ENCODE measurements at places on chromosomes 16 and 17.

- no peak for DNase-seq
Measured at GRCh38 chr17:57675427-57676387, 69.4 kb downstream of the CCDC182 start.

DNA sequence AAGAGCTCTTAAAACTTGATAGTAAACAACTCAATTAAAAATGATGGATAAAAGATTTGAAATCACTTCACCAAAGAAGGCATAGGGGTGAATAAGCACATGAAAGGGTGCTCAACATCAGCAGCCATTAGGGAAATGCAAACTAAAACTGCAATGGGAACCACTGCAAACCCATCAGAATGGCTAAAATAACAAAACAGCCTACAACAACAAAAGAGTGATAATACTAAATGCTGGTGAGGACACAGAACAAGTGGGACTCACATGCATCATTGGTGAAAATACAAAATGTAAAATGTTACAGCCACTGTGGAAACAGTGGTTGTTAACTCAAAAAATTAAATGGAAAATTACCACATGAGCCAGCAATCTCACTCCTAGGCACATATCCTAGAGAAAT is 121.5 kb downstream of the CDK5R1 start:
- DNase-seq: no peak

DNA sequence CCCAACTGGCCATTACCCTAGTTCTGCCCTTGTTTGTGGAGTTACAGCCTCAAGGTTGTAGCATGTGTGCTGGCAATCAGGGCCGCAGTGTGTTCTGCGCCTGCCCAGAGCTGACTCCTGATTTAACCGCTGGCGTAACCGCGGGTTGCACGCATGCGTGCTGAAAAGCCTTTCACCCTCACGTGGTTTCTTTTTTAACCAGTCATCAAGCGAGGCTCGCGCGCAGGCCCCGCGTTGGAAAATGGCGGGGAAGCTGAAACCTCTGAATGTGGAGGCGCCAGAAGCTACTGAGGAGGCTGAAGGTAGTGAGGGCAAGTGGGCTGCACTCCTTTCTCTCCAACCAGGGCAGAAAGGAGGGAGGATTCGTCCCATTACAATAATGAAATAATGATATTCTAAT is at the start of gene SYCE1L:
Gene SYCE1L, plus strand, starts transcription at position 198 of the 400 bp plus-strand sequence. Its CDS starts 44 bp downstream, at position 242.
- DNase-seq: no peak

DNA sequence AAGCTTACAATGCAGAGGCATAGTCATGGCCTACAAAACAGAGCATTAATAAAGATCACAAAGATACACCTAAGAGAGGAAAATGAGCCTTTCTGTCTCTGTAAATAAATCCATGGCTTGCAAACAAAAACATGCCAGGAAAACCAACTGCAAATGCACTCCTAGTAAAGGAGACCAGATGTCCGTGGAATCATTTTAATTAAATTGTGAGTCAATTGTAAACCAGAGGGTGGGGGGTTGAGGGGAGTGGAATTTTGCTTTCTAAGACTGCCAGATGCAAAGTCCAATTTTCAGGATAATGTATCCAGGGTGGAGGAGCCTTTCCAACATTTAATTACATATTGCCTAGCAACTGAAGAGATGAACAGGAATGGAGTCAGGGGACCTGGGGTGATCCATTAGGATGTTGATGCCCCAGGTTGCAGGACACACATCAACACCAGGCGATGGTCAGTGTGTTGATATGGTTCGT is 390.3 kb upstream of the CCL2 start:
- no peak for DNase-seq

DNA sequence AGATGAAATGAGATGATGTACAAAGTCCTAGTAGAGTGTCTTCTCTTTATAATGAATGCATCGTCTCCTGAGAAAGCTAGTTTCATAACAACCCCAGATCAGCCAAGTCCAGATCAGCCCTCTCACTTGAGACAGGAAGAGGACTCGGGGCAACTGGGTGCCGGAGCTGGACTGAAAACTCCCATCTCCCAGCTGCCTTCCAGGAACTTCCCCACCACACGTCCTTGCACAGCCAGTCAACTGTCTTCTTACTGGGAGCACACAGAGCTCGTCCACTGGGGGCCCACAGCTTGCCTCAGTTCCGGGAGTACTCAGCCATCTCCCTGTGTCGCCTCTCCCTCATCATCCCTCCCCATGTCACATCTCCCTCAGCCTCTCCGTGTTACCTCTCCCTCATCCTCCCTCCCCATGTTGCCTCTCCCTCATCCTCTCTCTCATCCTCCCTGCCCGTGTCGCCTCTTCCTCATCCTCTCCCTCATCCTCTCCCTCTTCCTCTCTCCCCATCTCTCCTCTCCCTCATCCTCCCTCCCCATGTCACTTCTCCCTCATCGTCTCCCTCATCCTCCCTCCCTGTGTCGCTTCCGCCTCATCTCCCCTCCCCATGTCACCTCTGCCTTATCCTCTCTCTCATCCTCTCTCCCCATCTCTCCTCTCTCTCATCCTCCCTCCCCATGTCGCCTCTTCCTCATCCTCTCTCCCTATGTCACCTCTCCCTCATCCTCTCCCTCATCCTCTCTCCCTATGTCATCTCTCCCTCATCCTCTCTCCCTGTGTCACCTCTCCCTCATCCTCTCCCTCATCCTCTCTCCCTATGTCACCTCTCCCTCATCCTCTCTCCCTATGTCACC is 22.4 kb upstream of the KCNH6 start:
- DNase-seq: no peak

- DNase-seq: no peak
Measured at GRCh38 chr16:19136549-19137196, 22.9 kb downstream of the ITPRIPL2 start.

GRCh38 chr17:2064980-2065785 is 10.3 kb downstream of the HIC1 start:
- DNase-seq: no peak

GRCh38 chr16:66380421-66380820 is 13.9 kb downstream of the CDH5 start:
- no peak for DNase-seq

DNA sequence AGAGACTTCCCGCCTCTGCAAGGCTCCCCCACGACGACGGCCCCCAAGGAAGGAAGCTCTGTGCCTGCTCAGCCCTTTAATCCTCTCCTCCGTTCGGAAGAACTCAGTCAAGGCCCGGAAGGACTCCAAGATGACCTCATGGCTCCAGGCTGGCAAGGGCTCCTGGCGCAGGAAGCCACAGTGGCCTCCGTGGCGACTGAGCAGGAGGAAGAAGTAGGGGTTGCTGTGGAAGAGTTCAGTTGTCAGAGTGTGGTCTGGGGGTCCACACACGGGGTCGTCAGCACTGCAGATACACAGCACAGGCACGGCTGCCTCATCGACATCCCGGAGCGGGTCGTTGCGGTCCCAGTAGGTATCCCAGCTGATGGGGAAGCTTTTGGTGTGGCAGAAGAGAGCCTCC is 4.2 kb downstream of the ABHD15 start:
- no peak for DNase-seq

- no peak for DNase-seq
Measured at GRCh38 chr17:77958716-77959125, 218 bp downstream of the TNRC6C start.

DNA sequence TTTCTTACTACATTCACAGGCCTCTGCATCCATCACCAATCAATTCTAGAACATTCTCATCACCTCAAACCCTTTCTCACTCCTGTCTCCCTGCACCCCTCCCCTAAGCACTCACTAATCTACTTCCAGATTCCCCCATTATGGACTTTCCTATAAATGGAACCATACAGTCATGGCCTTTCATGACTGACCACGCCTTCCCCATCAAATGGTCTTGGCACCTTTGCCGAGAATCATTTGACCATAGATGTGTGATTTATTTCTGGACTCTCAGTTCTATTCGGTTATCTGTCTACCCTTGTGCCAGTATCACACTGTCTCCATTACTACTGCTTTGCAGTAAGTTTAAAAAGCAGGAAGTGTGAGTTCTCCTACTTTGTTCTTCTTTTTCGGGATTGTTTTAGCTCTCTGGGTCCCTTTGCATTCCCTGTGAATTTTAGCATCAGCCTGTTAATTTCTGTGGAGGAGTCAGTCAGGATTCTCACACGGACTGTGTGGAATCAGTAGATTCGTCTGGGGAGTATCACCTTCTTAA is 27.5 kb downstream of the GTF3C1 start:
- no peak for DNase-seq

GRCh38 chr17:77325577-77326075 is 184.9 kb downstream of the SEC14L1 start:
- DNase-seq: no peak

DNA sequence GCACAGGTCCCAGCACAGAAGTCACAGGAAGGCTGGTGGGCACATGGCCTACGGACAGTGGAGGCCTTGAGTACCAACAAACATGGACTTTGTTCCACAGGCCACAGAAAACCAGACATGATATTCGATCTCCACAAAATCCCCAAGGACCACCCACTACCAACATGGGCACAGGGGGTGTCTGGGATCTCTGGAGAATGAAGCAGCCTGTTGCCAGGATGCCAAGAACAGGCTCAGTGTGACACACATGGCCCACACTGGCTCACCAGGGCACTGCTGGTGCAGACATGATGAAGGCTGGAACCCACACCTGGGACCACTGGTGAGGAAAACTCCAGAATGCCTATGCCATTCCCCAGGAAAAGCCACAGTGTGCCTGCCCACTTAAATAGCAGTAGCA is 120.2 kb downstream of the C16orf78 start:
- no peak for DNase-seq

GRCh38 chr17:31008374-31009041 is 37.7 kb downstream of the RNF135 start:
- no peak for DNase-seq

GRCh38 chr17:77377710-77378235 is 237.0 kb downstream of the SEC14L1 start:
- DNase-seq: no peak

- no peak for DNase-seq
Measured at GRCh38 chr16:12833926-12834325, 30.2 kb upstream of the CPPED1 start.

DNA sequence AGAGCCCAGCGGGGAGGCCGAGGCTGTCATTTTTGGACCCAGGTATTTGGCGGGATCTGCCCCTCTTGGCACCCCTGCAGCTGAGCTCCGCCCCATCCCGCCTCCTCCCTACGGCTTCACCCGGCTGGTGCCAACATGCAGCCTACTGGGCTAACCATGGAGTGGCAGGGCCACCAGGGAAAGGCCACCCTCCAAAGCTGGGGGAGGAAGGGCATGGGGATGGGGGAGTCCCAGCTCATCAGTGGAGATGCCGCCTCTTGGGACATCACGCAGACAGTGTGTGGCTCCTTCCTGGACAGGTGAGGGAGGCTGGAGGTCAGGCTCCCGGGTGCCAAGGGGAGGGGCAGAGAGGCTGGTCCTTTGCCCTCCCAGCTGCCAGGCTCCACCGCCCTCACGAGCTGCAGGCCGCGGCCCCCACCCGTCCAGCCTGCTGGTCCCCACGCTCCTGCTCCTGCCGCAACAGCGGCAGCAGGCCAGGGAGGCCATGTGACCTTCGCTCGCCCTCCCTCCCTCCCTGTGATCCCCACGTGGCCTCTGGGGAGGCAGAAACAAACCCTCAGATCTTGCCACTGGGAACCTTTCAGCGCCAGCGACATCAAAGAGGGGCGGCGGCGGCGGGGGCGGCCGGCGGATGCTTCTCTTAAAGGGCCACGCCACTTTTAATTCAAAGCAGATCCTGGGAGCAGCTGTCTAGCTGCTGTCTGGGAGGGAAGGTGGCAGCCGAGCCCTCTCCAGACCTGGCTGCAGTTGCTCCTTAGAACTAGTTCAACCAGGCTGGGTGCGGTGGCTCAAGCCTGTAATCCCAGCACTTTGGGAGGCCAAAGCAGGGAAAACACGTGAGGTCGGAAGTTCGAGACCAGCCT is 6.8 kb upstream of the NOTUM start:
- no peak for DNase-seq

GRCh38 chr17:223723-224471 is 42.4 kb upstream of the DOC2B start:
- DNase-seq: no peak

GRCh38 chr17:26782153-26782552 is 511.8 kb upstream of the WSB1 start:
- no peak for DNase-seq

DNA sequence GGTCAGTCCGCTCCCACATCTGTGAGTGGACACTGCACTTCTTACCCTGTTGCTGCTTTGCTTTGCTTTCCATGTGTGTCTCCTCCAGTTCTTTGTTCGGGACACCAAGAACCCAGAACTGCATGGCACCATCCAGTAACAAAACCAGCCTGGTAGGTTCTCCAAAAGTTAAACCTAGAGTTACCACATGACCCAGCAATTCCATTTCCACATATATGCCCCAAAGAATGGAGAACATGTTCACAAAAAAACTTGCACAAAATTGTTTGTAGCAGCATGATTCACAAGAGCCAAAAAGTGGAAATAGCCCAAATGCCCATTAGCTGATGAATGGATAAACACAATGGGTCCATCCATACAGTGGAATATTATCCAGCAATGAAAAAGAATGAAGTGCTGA is 10.3 kb upstream of the CCL22 start:
- DNase-seq: no peak

- no peak for DNase-seq
Measured at GRCh38 chr17:63549289-63549945, 860 bp upstream of the DCAF7 start.

DNA sequence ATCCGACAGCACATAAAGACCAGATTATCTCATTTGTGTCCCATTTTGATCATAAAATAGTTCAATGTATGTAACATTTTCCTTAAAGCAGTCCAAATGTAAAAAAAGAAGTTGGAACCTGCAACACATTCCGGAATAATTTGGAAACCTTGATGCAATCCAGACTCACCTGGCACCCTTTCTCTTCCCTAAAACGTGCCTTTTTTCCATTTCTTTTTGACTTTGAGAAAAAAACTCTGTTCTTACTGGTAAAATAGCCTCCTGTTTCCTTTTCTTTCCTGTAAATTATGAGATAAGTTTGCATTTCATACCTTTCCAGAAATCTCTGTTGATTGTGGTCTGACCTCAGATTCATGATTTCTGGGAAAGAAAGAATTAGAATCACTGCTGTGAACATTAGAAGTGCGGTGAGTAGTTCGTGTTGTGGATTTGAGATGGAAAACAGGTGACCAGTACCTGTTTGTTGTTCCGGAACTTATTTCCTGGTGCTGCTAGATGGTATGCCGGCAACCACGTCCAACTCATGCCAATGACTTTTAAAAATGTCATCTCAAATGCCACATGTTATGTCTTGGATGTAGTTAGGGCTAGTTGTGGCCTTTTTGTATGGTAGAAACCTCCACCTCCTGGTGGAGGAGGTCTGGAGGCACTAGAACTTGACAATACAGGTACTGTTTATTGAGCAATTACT is 108.1 kb downstream of the SOCS1 start:
- no peak for DNase-seq

GRCh38 chr16:21565861-21566669 is 33.3 kb upstream of the METTL9 start:
- DNase-seq: peak; percentile 11

DNA sequence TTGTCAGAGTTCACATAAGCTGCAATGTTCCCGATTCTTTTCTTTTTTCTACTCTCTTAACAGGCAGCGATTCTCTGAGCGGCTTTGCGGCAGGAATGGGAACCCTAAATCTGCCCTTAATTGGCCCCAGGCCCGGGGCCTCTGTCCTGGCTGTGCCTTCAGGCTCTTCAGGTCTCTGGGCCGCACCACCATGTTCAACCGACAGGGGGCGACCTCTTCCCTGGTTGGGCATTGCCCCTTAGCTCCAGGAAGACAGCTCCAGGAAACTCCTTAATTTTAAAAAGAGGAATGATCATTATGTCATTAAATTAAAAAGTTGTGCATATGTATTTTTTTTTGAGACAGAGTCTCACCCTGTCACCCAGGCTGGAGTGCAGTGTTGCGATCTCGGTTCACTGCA is 20.3 kb downstream of the CACNG5 start:
- DNase-seq: no peak

Measured in LNCaP clone FGC (cell line).